Thymus (tissue), 14 donors: ENCODE measurements at places on chromosomes 4 and X.

DNA sequence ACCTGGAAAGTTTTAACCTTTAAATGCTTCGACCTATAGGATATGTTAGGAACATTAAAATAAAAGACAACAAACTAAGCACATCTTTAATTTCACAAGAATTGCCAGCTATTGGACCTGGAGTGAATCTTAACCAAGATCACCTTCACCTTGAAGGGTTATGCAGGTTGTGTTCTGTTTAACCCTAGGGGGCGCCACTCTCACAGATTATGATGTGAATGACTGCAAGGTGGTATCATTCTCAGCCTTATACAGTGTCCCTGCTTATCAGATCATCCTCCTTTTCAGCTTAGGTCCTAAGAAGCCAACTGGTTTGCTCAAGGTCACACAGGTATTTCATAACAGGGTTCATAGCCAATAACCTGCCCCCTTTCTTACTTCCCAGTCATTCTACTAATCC lies 23.5 kb downstream of the INTS6L start:
- DNase-seq: no peak

DNA sequence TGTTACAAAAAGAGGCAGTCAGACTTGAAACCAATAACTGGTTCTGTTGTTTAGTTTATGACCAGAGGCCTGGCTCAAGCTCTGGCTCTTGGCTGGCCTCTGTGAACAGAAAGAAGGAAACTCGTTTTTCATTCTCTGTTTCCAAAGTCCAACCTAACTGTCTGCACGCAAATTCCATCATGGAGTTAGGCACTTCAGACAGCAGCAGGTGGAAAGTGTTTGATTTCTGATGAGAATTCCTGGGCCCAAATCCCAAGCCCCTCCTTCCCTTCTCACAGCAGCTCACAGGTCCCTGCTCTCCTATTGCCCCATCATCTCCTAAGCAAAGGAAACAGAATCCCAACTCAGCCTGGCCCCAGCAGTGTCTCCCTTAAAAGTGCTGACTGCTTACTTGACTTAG lies 42.8 kb upstream of the FGF16 start:
- DNase-seq: no peak

GRCh38 chr4:156596026-156596425 lies 375.6 kb downstream of the PDGFC start:
- DNase-seq: no peak

GRCh38 chrX:20571611-20572010 lies 304.9 kb upstream of the RPS6KA3 start:
- no peak for DNase-seq

- DNase-seq: no peak
These were observed 11.2 kb downstream of the RBM41 start for GRCh38 chrX:107107459-107107858.

GRCh38 chr4:15982842-15983524 lies 20.0 kb upstream of the FGFBP2 start:
- DNase-seq: no peak

DNA sequence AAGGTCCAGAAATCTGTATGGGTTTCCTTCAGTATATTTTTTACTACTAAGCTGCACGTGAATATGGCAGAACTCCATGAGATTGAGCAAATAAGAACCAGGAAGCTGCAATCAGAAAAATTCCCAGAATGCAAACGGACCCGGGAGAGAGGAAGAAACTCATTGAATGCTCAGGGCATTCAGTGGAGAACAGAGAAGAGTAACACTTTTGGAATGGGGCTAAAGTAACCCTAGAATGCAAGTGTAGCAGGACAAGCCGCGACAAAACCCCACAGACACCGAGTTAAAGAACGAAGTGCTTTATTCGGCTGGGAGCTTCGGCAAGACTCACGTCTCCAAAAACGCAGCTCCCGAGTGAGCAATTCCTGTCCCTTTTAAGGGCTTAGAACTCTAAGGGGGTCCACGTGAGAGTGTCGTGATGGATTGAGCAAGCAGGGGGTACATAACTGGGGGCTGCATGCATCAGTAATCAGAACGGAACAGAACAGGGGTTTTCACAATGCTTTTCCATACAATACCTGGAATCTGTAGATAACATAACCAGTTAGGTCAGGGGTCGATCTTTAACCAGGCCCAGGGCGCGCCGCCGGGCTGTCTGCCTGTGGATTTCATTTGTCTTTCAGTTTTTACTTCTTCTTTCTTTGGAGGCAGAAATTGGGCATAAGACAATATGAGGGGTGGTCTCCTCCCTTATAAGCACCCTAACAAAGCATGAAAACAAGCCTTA lies 56.4 kb downstream of the RAB28 start:
- DNase-seq: no peak

GRCh38 chrX:151517421-151517820 lies 46.1 kb upstream of the PASD1 start:
- DNase-seq: no peak
